ENCODE measurements at places on chromosomes 6 and 20.
A peak's percentile ranks its signal among the peaks of the same experiment; 100 is the strongest.

- DNase-seq: no peak
Measured at GRCh38 chr6:5617179-5617578, 355.9 kb downstream of the FARS2 start.

DNA sequence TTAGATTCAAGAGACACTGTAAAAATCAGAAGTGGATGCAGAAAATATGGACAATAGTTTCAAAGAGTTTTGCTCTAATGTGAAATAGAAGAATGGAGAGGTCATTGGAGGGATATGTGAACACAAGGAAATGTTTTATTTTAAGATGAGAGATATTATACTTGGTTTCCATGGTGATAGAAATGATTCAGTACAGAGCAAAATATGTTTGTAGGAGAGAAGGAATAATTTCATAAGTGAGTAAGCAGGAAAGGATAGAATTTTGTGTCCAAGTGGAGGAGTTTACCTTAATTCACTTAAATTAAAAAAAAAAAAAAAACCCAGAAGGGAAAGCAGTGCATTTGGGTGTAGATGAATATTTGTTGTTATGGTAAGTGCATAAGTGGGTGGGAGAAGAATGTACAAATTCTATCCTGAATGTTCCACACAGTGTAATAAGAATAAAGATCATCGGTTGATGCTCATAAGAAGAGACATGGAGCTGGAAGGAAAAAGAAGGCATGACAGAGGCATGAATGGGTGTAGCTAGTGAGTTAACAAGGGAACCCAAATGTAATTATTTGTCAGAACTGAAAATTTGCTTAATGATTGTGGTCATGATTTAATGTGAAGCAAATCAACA, 688.9 kb upstream of the GJE1 start:
- DNase-seq: no peak

GRCh38 chr6:38179300-38179699, 359.8 kb downstream of the ZFAND3 start:
- no peak for DNase-seq

DNA sequence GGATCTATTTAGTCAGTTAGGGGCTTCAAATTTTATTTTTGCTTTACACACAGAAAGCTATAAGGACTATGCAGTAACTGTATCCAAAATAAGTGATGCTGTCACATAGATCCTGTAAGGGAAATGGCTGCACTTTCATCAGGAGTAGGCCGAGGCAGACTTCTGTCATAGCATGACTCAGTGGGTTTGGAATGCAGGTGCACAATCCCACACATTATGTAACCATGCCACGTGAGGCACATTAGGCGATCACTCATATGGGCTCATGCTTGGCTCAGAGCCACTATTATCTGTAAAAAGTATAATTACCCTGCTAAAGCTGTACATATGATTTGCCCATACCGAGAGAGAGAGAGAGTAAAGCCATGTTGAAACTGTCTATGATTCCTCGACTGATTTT, 1189.4 kb upstream of the EYS start:
- no peak for DNase-seq

- DNase-seq: no peak
Measured at GRCh38 chr6:11194356-11195218, 37.9 kb downstream of the NEDD9 start.

DNA sequence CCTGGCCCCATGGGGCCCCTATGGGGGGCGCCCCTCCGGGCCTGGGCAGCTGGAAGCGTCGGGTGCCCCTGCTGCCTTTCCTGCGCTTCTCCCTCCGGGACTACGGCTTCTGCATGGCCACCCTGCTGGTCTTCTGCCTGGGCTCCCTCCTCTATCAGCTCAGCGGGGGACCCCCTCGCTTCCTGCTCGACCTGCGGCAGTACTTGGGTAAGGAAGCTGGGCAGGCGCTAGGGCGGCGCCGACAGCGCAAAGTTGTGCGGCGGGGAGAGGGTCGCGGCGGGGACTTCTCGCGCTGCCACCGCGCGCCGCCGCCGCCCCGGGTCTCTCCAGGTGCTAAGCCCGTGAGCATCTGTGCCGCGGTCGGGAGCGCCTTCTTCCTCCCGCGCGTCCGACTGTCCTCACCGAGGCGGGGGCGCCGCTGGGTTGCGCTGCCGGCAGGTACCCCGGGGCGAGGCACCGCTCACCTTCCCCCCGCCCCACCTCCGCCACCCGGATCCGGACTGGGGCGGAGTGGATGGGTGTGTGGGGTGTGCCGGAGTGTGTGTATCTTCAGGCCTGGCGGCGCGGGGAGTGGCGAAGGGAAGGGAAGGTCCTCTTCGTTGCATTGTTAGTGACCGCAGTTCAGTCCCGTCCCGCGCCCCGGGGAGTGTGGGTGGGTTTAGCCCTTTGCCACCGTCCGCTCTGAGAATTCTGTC, 788 bp downstream of the UST start:
- peak; percentile 68 for DNase-seq

DNA sequence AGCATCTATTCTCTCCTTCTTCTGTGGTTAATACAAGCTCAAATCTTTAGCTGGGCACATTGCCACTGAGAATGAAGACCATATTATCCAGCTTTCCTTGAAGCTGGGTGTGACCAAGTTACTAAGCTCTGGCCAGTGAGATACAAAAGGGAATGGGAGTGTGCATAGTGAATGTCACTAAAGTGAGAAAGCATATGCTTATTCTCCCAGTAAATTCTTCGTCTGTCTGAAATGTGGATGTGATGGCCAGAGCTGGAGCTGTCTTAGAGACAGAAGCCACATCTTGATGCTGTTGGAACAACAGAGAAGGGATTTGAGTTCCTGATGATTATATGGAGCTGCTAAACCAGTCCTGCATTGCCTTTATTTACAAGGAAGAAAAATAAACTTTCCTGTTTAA, 60.1 kb downstream of the SESN1 start:
- DNase-seq: no peak

- DNase-seq: no peak
Measured at GRCh38 chr6:144244688-144245087, 40.4 kb upstream of the UTRN start.

GRCh38 chr6:157944983-157945931, 36.4 kb upstream of the SYNJ2 start:
- no peak for DNase-seq

DNA sequence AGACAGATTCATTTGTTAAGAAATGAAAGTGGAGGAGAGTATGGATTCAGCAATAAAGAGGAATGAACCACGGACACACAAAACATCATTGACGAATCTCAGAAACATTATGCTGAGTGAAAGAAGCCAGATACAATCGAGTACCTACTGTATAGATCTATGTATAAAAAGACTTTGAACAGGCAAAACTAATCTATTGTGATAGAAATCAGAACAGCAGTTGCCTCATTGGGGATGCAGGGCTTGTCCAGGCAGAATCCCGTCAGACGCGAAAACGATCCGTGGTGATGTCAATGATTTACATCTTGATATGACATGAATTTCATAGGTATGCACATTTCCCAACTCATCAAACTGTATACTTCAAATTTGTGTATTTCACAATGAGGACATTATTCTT, 265.2 kb downstream of the CBLN4 start:
- no peak for DNase-seq

GRCh38 chr6:129785756-129786135, 75.4 kb downstream of the TMEM244 start:
- DNase-seq: no peak

GRCh38 chr6:149293244-149293643, 24.3 kb upstream of the TAB2 start:
- no peak for DNase-seq

DNA sequence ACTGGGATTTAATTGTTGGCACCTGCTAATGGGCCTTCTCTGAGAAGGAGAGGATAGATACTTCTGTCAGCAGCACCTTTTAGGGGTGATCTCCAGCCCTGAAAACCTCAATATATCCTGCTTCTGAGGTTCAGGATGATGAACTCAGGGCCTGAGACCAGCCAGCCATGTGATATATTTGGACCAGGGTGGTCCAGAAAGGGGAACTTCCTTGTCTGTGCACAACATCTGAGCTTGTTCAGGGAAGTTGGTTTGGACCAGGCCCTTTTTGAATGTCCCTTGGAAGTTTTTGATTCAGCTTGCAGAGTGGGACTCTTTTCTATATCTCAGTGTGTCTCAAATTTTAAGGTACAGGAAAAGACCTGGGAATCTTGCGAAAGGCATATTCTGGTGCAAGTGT, 85.8 kb downstream of the GFRA4 start:
- no peak for DNase-seq

GRCh38 chr20:49497398-49497669, 14.9 kb upstream of the KCNB1 start:
- DNase-seq: no peak
